Neural crest cell (in vitro differentiated cells): ENCODE measurements at places on chromosomes 7 and 10. TPM values are rescaled to one million over a fixed set of nuclear protein-coding genes. Genes with fewer than 3 reads are reported as not detected.

The DNAJB12 gene
- total RNA-seq: 32.4 and 36.5 TPM in 2 replicates

The PDE1C gene
- total RNA-seq: 0.26 and 1.1 TPM in 2 replicates

The HERPUD2 gene
- 28.0 and 29.0 TPM in 2 replicates for total RNA-seq

The RPA3 gene
- total RNA-seq: 70.8 and 78.8 TPM in 2 replicates

The VAX1 gene
- 0.16 and 0.23 TPM in 2 replicates for total RNA-seq

DNA sequence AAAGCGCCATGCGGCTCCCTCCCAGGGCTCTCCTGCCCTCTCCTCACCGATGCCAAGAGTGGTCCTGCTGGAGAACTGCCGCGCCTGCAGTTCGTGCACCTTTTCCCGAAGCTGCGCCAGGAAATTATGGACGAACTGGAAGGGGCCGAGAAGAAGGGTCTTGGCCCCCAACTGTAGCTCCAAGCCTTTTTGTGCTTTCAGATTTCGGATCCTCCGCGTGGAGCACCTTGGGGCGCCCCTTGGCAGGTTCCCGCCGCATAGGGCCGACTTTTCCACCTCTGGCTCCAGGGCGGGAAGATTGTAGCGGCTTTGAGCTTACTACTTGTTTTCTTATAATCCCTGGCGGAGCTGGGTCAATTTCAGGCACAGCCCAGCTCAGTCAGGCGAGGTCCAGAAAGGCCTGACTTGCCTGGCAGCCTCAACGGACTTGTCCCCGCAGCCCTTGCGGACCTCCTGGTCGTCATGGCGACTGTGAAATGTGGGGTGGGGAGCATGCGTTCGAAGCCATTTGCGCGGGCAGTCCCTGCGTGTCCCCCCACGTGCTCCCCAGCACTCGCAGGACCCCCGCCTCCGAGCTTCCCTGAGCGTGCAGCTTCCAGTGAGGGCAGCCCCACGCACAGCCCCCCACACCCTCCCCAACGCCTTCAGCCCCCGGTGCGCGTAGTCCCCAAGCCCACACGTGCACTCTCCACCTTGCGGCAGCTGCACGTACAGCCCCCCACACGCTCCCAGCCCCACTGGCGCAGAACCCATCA is 129.9 kb downstream of the KBTBD2 start:
- no peak overlapping the region for H3K27ac ChIP-seq
- H3K4me3 ChIP-seq: no peak overlapping the region
- DNase-seq: no peak

- DNase-seq: no peak
- H3K4me3 ChIP-seq: no peak overlapping the region
- H3K27ac ChIP-seq: no peak overlapping the region
- H3K4me1 ChIP-seq: peaks cover 9% of the 10 kb centered on the region
- H3K27me3 ChIP-seq: no peaks in the 10 kb centered on the region
These were observed 699.3 kb downstream of the INHBA start for GRCh38 chr7:41003611-41003940.

DNA sequence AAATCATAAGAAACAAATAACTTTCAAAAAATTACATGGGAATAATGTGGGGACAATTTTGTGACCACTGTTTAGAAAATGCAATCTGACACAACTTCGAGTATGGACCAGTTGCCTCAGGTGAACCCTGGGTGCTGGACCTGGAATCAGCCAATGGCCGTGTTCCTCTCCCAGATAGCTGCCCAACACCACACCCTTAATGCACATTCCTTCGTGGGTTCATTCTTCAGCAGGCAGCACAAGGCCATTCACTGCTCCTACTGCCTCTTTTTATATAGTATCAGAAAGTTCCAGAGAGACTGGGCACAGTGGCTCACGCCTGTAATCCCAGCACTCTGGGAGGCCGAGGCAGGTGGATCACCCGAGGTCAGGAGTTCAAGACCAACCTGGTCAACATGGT is 89.1 kb upstream of the PARD3 start:
- H3K4me3 ChIP-seq: no peak overlapping the region
- no peaks in the 10 kb centered on the region for H3K36me3 ChIP-seq
- no peak overlapping the region for H3K27ac ChIP-seq
- peaks cover 32% of the 10 kb centered on the region for H3K4me1 ChIP-seq
- no peaks in the 10 kb centered on the region for H3K27me3 ChIP-seq

GRCh38 chr10:13939391-13939790 is 352.6 kb downstream of the PRPF18 start:
- H3K36me3 ChIP-seq: peaks cover 13% of the 10 kb centered on the region
- no peak overlapping the region for H3K4me3 ChIP-seq
- H3K4me1 ChIP-seq: peaks cover 12% of the 10 kb centered on the region
- DNase-seq: no peak
- no peaks in the 10 kb centered on the region for H3K27me3 ChIP-seq
- no peak overlapping the region for H3K27ac ChIP-seq

GRCh38 chr7:151377406-151377805 is 32.4 kb downstream of the WDR86 start:
- no peak for DNase-seq
- H3K4me3 ChIP-seq: no peak overlapping the region
- H3K27me3 ChIP-seq: peaks cover 27% of the 10 kb centered on the region
- H3K27ac ChIP-seq: peak overlapping the region; percentile 67
- H3K36me3 ChIP-seq: peaks cover 4% of the 10 kb centered on the region
- peaks cover 6% of the 10 kb centered on the region for H3K4me1 ChIP-seq

DNA sequence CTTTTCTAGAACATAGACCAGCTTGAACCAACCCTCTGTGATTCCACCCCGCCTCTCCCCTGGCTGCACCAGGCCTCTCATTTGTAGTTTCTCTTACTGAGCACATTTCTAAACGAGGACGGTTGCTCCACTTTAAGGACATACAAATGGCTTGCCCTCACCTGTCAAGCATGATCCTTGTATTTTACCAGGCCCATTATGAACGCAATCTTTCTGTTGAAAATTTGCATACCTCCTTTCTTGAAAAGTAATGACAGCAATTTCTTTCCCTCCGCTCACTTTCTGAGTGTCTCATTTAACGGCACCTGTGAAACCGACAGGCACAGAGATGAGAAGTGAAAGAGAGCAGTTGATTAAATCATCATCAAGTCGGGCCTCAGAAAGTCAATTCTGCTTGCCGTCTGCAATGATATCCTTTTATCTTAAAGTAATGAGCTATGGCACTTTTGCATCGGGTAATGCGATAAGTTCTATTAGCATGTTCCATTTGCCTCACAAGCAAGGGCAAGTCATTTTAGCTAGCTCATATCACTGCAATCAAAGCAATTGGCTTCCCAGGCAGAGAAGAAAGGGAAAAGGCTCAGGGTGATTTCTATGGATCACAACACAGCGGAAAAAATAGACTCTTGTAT is 705.6 kb upstream of the GALNT17 start:
- peak overlapping the region; percentile 65 for H3K27ac ChIP-seq
- no peak overlapping the region for H3K4me3 ChIP-seq
- peaks cover 8% of the 10 kb centered on the region for H3K4me1 ChIP-seq
- H3K36me3 ChIP-seq: no peaks in the 10 kb centered on the region
- H3K27me3 ChIP-seq: no peaks in the 10 kb centered on the region

GRCh38 chr10:100740476-100741377 is 4.7 kb upstream of the PAX2 start:
- peaks cover 15% of the 10 kb centered on the region for H3K4me1 ChIP-seq
- H3K27ac ChIP-seq: no peak overlapping the region
- H3K4me3 ChIP-seq: peak overlapping the region; percentile 46
- peaks cover 6% of the 10 kb centered on the region for H3K36me3 ChIP-seq

DNA sequence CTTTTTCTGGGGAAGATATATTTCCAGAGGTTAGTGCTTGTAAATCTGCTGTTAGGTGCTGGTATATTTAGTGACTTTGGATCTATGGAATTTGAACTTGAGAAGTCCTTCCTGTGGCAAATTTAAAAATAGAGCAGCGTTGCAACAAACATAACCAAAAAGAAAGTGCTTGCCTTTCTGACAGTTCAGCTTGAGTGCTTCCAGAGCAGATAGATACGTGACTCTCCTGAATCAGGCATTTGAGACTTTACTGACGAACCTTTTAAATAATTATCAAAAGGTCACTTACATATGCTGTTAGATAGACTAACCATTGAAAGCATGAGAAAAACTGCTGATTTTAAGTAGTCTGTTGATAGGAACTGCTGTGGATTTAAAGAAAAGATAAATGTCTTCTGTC is 387.5 kb upstream of the LRRTM3 start:
- no peak for DNase-seq
- no peaks in the 10 kb centered on the region for H3K27me3 ChIP-seq
- H3K4me3 ChIP-seq: no peak overlapping the region
- H3K36me3 ChIP-seq: no peaks in the 10 kb centered on the region
- no peak overlapping the region for H3K27ac ChIP-seq

DNA sequence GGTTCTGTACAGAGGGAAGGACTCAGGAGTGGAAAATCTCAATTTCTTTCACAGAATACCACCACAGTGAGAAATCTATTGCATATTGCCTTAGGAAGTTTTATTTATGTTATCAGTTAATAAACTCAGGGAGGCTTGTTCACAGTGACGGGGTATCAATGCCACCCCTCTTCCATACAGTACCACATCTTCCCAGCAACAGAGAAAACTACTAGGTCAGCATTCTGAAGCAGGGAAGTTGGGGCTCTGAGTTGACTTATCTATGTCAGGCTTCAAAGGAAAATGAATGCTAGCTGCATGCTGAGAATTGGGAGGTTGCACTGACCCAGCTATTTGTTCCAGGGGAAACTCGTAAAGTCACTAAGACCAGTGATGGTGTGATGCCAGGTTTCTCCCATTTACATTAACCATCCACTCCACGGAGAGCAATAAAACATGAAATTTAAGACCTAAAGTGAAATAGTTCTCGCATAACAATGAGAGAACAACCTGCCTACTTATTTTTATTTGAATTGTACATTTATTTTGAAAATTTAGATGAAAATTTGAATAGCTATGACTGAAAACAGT is 266.7 kb downstream of the RNLS start:
- H3K4me1 ChIP-seq: peaks cover 10% of the 10 kb centered on the region
- DNase-seq: no peak
- no peak overlapping the region for H3K27ac ChIP-seq
- peaks cover 22% of the 10 kb centered on the region for H3K36me3 ChIP-seq
- no peaks in the 10 kb centered on the region for H3K27me3 ChIP-seq

- H3K27ac ChIP-seq: no peak overlapping the region
- peaks cover 2% of the 10 kb centered on the region for H3K27me3 ChIP-seq
- peaks cover 38% of the 10 kb centered on the region for H3K4me1 ChIP-seq
- no peaks in the 10 kb centered on the region for H3K36me3 ChIP-seq
These were observed 1193.0 kb downstream of the SORCS1 start for GRCh38 chr10:105971460-105971859.

GRCh38 chr10:10520491-10521385 is 496.9 kb upstream of the CELF2 start:
- no peaks in the 10 kb centered on the region for H3K36me3 ChIP-seq
- peaks cover 14% of the 10 kb centered on the region for H3K4me1 ChIP-seq
- no peaks in the 10 kb centered on the region for H3K27me3 ChIP-seq
